ENCODE measurements at places on chromosomes 2 and 18.
A peak's percentile ranks its signal among the peaks of the same experiment; 100 is the strongest.

- no peak for DNase-seq
Observed at GRCh38 chr2:126722546-126722945, 66.6 kb downstream of the GYPC start.

GRCh38 chr2:41024816-41025215, 572.9 kb upstream of the SLC8A1 start:
- DNase-seq, result no peak

DNA sequence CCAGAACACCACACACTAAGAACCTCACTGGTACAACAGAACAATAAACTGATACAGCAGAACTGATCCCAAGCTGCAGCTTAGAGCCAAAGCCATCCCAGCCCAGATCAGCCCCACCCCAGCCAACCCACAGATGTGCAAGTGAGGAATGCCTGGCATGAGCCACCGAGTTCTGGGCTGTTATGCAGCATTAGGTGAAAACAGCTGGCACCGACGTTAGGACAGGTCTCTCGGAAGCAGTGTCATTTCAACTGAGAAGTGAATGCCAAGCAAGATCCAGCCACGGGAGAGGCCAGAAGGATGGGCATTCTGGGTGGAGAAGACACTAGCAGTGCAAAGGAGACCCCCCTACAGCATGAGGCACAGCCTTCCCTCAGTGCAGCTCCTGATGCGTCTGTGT, 38.9 kb downstream of the ADCY3 start:
- DNase-seq, result no peak

GRCh38 chr2:213455316-213456008, 171.2 kb downstream of the SPAG16 start:
- no peak for DNase-seq

DNA sequence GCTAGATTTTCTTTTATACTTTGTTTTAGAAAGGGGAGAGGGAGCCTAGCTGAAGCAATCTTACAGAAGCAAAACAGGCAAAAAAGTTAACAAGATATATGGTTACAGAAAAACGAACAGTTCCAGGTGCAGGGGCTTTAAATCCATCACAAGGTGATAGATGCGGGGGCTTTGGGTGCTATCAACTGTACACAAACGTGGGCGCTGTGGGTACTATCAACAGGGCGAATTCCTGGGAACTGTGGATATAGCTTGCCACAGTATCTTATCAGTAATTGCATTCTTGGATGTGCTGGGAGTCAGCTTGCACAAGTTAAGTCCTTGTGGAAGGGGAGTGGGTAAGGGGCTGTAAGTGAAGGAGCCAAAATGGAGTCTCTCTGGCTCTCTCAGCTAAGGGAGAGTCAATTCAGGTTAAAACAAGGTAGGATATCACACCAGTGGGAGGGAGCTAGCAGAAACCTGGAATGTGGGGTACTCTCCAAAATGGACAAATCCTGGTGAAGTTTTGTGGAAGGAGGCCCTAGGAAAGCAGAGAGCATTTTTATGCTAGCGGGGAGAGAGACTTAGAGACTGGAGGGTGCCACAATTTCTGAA, 325.8 kb upstream of the SPHKAP start:
- DNase-seq, result no peak

DNA sequence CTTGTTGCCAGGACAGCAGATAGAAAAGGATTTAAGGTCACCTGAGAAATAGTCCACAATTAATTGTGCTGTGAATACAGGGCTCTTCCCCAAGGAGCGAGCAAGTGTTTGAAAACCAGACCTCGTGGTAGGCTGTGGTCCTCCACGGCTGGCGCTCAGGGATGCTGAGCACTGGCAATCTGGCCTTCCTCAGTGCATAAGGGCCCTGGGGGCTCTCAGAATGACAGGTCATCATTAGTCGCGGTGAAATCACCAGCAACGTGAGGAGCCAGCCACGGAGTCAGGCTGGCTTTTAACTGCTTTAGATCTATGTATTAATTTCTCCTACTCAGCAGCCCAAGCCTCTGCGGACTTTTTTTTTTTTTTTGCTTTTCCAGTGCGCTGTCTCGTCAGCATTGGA, 148.5 kb downstream of the FHOD3 start:
- DNase-seq, result no peak

DNA sequence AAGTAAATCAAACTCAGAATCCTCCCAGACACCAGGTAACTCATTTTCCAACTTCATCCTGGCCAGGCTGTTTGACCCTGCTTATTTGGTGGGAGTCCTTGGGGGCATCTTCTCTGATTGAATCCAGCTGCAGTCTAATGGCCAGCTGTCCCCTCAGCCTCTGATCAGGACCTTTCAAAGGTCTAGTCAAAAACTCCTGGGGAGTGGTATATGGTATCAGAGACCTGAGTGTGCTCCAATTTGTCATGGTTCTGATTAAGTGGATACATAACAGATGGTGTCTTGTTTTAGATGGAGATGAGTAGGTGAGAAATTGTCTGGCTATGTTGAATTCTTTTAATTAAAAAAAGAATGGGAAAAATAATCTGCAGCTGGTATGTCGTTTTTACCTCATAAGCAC, 842.6 kb upstream of the ACVR2A start:
- DNase-seq, result no peak

GRCh38 chr18:13481820-13482617, 244.3 kb downstream of the FAM210A start:
- DNase-seq, result no peak

DNA sequence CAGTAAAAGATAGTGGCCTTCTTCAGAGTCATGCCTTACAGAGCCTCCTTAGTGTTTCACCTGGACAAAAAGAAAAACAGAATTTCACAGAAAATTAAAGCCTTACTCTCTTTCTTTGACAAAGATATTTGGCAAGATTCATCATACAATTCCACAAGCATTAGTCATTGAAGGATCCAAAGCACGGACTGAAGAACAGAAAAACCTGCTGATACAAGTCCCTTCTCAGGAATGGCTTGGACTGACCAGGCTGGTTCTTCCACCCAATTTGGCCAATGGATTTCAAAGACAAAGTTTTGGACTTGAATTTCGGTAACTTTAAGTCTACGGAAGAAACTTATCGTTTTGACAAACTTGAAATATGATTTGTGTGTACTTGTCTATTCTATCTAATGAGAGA, 39.1 kb upstream of the GALNT3 start:
- no peak for DNase-seq

GRCh38 chr2:157849591-157849990, 26.5 kb downstream of the ACVR1 start:
- DNase-seq, result no peak

- no peak for DNase-seq
Observed at GRCh38 chr18:77632758-77633157, 383.1 kb downstream of the GALR1 start.

DNA sequence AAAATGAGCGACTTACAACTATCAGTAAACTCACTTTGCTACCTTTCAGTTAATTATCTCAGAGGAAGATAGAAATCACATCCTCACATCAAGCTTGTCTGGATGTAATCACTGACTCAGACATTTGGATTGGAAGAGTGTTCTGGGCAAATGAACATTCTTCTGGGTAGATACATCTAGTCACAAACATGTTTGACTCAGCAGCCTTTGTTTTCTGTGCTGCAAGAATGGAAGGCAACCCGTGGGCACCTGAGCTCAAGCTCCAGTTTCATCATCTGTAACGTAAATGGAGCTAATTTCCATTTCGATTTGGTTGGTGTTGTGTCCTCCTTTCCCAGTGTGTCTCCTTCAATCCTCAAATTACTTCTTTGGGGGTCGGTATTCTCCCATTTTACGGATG, 58.5 kb downstream of the ACAA2 start:
- no peak for DNase-seq

GRCh38 chr2:46650556-46651001, 171.2 kb downstream of the TMEM247 start:
- peak; percentile 81 for DNase-seq

DNA sequence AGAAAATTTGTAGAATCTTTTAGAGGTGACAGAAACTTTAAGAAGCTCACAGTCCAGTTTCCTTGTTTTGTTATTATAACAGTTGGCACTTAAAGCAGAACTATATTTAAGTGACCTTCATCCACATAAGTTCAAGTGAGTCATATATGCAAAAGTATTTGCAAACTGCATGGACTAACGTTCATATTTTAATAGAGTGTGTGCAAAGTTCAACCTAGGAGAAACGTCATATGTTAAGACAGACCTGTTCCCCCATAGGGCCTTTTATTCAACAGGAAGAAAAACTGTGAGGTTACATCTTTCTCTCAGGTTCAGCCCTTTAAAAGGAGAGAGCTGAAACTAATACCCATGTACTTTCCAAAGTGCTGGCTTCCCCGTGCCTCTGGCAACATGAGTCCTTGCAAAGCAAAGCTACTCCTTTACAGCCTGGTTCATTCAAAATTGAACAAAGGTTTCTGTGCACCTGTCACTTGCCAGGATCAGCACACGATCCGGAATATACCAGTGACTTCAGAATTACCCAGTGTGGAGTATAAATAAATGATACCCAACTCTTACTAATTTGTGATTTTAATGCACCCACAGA, 280.0 kb upstream of the RAB12 start:
- DNase-seq, result no peak

DNA sequence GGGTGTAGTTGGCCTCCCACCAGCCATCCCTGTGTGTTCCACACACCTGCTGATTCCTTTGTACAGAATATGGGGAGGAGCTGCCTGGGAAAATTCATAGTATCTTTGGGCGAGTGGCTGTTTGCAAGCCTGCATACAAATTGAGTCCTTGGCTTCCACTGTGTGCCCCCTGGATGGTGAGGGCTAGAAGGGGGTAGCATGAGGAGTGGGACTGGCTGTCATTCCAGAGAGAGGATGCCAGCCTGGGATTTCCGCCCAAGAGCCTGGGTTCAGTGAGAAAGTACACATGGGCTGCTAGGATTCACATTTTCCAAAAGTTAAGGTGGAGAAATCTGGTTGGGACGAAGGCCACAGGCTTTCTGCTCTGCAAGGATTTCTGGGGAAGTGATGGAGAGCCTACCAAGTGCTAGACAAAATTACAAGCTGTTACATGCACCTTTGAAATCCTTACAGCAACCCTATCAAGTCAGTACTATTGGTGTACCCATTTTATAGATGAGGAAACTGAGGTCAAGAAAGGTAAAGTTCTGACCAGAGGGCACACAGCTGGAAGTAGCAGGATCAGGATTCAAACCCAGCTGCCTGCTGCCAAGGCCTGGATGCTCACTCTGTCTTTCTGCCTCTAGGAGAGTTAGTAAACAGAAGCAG, 606 bp upstream of the TOGARAM2 start:
- DNase-seq, result no peak

DNA sequence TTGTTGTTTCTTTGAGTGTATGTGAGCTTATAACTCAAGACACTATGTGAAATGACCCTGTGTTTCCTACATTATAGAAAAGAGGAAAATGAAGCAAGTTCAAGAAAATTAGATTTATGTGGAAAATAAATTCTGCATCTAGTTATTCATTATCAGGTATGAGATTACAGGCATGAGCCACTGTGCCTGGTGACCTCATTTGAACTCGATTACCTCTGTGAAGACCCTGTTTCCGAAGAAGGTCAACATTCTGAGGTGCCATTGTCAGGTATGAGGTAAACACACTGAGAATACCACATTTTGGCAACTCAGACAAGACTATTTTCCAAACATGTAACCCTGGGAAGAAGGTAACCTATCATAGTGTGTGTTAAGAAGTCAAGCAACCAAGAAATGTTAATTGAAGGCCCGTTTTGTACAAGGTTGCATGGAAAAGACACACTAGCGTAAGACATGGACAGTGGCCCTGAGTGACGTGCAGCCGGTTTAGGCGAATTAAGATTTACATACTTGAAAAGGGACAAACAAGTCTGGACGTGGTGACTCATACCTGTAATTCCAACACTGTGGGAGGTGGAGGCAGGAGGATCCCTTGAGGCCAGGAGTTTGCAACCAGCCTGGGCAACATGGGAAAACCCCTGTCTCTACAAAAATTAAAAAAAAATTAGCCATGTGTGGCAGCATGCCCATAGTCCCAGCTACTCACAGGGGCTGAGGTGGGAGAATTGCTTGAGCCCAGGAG, 186.6 kb downstream of the NEDD4L start:
- no peak for DNase-seq

- no peak for DNase-seq
Observed at GRCh38 chr18:49021433-49022129, 70.8 kb upstream of the SMAD7 start.

DNA sequence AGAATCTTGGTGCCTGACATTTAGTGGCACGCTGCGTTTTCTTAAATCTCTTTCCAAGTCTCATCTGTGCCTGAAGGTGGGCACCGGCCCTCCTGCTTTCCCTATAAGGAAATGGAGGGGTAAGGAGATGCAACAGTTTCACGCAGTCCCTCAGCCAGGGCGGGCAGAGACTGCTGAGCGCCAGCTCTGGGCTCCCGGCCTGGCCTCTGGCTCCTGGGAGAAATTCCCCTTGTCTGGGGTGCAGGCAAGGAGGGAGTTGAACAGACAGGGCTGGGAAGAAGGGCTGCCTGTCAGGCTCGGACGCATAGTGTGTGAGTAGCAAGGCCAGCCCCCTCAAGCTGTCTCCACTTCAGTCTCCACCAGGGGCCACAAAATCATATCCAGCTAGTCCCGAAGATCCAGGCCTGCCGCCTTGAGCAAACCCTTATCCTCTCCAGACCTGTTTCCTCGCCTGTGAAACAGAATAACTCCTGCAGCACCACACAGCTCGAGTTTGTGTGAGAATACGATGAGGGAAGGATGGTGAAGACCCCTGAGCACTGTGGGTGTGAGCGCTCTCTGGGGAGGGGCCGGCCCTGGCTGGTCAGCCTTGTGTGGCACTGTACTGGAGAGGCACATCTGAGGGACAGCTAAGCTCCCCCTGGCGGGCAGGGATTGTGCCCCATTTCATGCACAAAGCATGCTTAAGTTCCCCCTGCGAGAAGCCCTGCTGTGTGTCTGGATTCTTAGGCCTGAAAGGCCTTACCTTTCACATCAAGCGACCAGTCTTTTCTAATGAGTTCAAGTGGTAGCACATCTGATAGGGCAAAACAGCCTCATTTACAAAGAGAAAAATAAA, 33.8 kb downstream of the SDC1 start:
- DNase-seq, result peak; percentile 7

DNA sequence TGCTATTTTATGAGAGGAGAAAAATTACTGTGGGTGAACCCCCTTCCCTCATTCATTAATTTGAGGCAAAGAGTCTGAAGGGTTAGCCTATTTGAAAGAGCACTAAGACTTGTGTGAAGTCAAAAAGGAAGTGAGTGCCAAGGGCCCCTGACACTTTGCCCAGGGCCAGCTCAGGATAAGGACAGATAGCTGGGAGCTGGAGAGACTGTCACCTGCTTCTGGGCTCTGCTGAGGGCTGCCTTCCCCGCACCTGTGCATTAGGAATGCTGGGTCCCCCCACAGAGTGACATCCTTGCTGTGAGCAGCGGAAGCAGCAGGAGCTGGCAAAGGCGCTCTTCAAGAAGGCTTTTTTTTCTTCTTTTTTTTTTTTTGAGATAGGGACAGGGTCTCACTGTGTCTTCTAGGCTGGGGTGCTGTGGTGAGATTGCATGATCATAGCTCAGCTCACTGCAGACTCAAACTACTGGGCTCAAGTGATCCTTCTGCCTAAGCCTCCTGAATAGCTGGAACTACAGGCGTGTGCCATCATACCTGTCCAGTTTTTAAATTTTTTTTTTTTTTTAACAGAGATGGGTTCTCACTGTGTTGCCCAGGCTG, 148.3 kb downstream of the AQP4 start:
- DNase-seq, result no peak

GRCh38 chr2:140247451-140248195, 1467.4 kb upstream of the NXPH2 start:
- no peak for DNase-seq

- DNase-seq, result no peak
Observed at GRCh38 chr2:25855065-25855464, 23.2 kb downstream of the ASXL2 start.
